Thyroid gland (tissue), 4 donors: ENCODE measurements at places on chromosomes 6 and 20. TPM values are rescaled to one million over a fixed set of nuclear protein-coding genes. Genes with fewer than 3 reads are reported as not detected.

The SLC22A2 gene
- total RNA-seq = not detected

The ZC3H12D gene
- total RNA-seq = 0.81 TPM

The SSTR4 gene
- total RNA-seq = not detected

The CPNE5 gene
- 3.5 TPM for total RNA-seq

The NMBR gene
- total RNA-seq = not detected

The SLC4A11 gene
- 123 TPM for total RNA-seq

The ZNF512B gene
- total RNA-seq = 15.5 TPM

The JPH2 gene
- total RNA-seq = 1.2 TPM

The UST gene
- total RNA-seq = 91.2 TPM

The CRISP2 gene
- total RNA-seq = 2.7 TPM

The PSMB9 gene
- total RNA-seq = 31.0 TPM

The DTNBP1 gene
- total RNA-seq = 10.3 TPM

The ADAM33 gene
- total RNA-seq = 24.5 TPM

The CD109 gene
- total RNA-seq = 4.7 TPM

The WFDC10B gene
- not detected for total RNA-seq

The DPPA5 gene
- total RNA-seq = not detected

The MUC21 gene
- not detected for total RNA-seq
